ENCODE measurements at places on chromosomes 5 and 9. TPM values are rescaled to one million over a fixed set of nuclear protein-coding genes. Genes with fewer than 3 reads are reported as not detected.

The KLF9 gene
- polyA plus RNA-seq: 8.6 TPM

The NUDT12 gene
- polyA plus RNA-seq: 32.3 TPM

The LCN15 gene
- polyA plus RNA-seq: 0.06 TPM

The FAM13B gene
- 55.1 TPM for polyA plus RNA-seq

- DNase-seq: no peak
Measured at GRCh38 chr5:81391-82021, 10.5 kb upstream of the PLEKHG4B start.

GRCh38 chr9:119027901-119028699 is 341.1 kb downstream of the BRINP1 start:
- DNase-seq: no peak

DNA sequence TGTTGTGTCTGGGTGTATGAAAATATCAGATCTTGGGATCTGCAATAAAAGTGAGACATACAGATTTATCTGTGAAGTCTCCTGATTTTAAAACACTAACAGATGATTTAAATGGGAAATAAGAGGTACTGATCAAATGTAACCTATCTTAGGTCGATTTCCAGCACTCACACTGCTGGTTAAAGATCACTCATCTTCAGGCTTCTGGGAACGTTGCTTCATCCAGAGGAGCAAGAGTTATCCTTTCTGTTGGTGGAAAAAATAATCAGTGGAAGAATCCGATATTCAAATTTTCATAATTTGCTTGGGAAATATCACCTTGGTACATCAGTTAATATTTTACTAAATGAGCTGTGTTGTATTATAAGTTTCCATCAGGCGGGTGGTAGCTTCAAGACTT is 876.8 kb upstream of the WWC1 start:
- no peak for DNase-seq

All from right renal pelvis (tissue), 4 donors.